ENCODE measurements at places on chromosomes 1 and 21. TPM values are rescaled to one million over a fixed set of nuclear protein-coding genes. Genes with fewer than 3 reads are reported as not detected.

L1TD1 gene
- total RNA-seq = 0.67 TPM

DNA sequence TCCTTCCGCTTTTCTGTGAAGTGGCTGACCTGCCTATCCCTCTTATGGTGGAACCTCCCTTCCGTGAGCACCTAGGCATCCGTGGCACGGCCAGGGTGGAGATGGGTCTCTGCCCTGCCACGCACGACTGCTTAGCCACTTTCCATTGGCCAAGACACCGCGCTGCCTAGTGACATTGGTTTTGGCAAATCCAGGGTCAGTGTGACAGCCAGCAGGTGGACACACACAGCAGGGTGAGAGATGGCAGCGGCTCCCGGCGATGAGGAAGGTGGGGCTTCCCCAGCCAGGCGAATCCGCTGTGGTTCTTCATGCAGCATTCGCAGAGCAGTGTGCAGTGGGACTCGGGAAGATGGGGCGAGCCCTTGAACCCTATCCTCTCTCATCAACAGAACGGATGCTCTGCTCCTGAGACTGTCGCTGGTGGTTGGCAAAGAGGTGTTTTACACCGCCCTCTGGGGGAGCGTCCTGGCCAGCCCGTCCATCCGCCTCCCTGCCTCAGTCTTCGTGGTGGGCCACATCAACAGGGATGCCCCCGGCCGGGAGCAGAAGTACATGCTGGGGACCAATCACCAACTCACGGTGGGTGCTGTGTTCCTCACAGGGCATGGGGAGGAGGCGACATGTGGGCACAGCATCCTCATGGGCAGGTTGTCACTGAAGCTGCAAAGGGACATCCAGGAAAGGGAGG, 51.8 kb downstream of the DOP1B start:
- no peaks in the 10 kb centered on the region for H3K27me3 ChIP-seq
- peaks cover 11% of the 10 kb centered on the region for H3K36me3 ChIP-seq
- no peak for DNase-seq
- no peaks in the 10 kb centered on the region for H3K4me1 ChIP-seq
- H3K4me3 ChIP-seq = no peak overlapping the region
- no peak overlapping the region for H3K27ac ChIP-seq

DNA sequence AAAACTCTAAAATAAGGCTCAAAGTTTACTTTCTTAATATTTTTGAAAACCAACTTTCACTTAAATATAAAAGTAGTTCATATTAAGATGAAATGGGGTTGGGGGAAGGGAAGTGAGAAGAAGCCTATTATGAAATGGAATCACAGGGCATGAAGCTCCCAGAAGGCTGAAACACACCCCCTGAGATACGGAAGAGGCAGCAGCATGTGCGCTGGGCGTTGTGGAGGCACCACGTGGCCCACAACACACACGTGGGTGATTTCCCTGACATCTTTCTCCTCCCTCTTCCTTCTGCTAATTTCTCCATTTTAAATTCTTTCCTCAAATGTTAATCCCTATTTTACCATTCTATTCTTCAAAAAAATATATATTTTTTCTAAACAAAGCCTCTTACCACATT, 35.6 kb upstream of the SEC16B start:
- DNase-seq = no peak
- no peaks in the 10 kb centered on the region for H3K27me3 ChIP-seq
- H3K27ac ChIP-seq = no peak overlapping the region
- H3K36me3 ChIP-seq = no peaks in the 10 kb centered on the region
- H3K4me3 ChIP-seq = no peak overlapping the region

DNA sequence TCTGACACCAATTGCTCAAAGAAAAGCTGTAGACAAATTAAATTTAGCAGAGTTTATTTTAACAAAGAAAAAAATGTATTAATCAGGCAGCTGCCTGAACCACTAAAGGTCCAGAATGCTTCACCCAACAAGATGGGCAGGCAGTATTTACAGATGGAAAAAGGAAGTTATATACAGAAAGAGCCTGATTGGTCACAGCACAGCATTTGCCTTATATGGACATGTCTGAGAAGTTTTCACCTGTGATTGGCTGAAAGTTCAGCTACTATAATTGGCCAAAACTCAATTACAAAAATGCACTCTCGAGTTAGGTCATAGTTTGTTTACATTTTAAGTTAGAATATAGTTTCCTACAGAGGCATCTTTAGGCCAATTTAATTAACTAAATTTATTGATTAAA, 15.1 kb upstream of the FMO1 start:
- H3K27ac ChIP-seq = no peak overlapping the region
- no peak overlapping the region for H3K4me3 ChIP-seq
- no peaks in the 10 kb centered on the region for H3K4me1 ChIP-seq
- no peak for DNase-seq
- no peaks in the 10 kb centered on the region for H3K27me3 ChIP-seq

GRCh38 chr1:214604523-214604922, 1.5 kb downstream of the CENPF start:
- no peaks in the 10 kb centered on the region for H3K36me3 ChIP-seq
- H3K27ac ChIP-seq = no peak overlapping the region
- H3K4me1 ChIP-seq = peaks cover 11% of the 10 kb centered on the region
- H3K27me3 ChIP-seq = no peaks in the 10 kb centered on the region

GRCh38 chr21:15514073-15514946, 215.5 kb upstream of the USP25 start:
- no peaks in the 10 kb centered on the region for H3K27me3 ChIP-seq
- no peaks in the 10 kb centered on the region for H3K4me1 ChIP-seq
- H3K4me3 ChIP-seq = no peak overlapping the region
- H3K36me3 ChIP-seq = no peaks in the 10 kb centered on the region
- no peak for DNase-seq

DNA sequence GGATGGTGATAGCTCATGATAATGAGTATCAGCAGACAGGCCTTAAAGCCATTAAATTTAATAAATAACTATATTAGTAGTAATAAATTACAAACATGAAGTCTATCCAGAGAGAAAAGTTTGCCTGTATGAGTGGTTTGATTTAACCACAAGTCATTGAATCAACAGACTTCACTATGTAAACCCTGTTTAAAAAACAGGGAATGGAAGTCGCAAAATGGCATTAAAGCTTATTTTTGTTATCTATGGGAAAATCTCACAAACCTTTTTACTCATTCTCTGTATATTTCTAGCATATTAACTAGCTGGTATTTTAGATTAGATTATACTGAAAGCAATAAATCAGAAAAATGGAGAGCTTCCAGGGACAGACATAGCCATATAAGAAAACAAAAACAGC, 45.3 kb downstream of the SASS6 start:
- no peaks in the 10 kb centered on the region for H3K4me1 ChIP-seq
- H3K27me3 ChIP-seq = no peaks in the 10 kb centered on the region
- H3K4me3 ChIP-seq = no peak overlapping the region

GRCh38 chr1:18144916-18145647, 37.5 kb downstream of the IGSF21 start:
- H3K27me3 ChIP-seq = no peaks in the 10 kb centered on the region
- H3K4me3 ChIP-seq = no peak overlapping the region
- DNase-seq = no peak
- no peak overlapping the region for H3K27ac ChIP-seq
- H3K4me1 ChIP-seq = no peaks in the 10 kb centered on the region
- no peaks in the 10 kb centered on the region for H3K36me3 ChIP-seq

DNA sequence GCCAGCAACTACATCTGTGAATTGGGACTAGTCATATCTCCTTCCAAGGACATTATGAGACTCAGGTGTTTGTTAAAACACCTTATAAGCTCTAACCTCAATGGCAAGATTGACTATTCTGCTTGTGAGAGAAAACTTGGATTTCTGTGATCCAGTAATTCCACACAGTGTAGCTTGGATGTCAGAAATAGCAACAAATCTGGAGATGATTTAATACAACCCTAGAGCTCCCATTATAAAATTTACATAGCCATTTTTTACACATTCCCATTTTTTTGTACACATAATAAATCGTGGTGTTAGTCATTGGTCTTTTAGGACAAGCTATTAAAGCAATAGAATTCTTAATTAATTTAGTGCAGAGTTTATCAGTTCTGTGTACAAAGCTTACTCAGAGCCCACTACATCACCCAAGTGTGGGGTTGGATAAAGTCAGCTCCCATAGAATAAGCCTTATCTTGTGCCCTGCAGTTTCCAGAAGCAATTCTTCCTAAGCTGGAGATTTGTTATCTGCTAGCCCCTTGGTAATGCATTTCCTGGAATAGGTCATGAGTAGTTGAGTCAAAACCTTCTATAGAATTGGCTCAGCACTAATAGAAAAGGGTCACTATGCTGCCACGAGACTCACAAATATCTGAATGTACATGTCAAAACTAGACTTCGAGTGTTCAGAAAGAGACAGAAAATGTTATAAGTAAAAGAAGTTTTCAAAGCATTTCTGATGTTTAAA, 434.0 kb upstream of the RUNX1 start:
- H3K36me3 ChIP-seq = no peaks in the 10 kb centered on the region
- no peak overlapping the region for H3K4me3 ChIP-seq
- no peaks in the 10 kb centered on the region for H3K4me1 ChIP-seq
- H3K27me3 ChIP-seq = no peaks in the 10 kb centered on the region
- DNase-seq = no peak

FMO2 gene
- 392 TPM for total RNA-seq

GRCh38 chr1:71885171-71885570, 397.2 kb downstream of the NEGR1 start:
- no peaks in the 10 kb centered on the region for H3K27me3 ChIP-seq
- H3K27ac ChIP-seq = no peak overlapping the region
- H3K36me3 ChIP-seq = no peaks in the 10 kb centered on the region
- no peak for DNase-seq
- no peaks in the 10 kb centered on the region for H3K4me1 ChIP-seq

GRCh38 chr1:79430437-79430836, 423.9 kb upstream of the ADGRL4 start:
- no peaks in the 10 kb centered on the region for H3K36me3 ChIP-seq
- no peaks in the 10 kb centered on the region for H3K4me1 ChIP-seq
- no peaks in the 10 kb centered on the region for H3K27me3 ChIP-seq
- H3K27ac ChIP-seq = no peak overlapping the region
- H3K4me3 ChIP-seq = no peak overlapping the region
- DNase-seq = peak; percentile 46

All from upper lobe of right lung (tissue), 1 donor.